Activated T-helper 1 cell treated with anti-CD3 and anti-CD28 coated beads, Interleukin-2, amount 50 U/mL, for 16 hours (primary cell): ENCODE measurements at places on chromosomes 7 and 10.

- no peak for DNase-seq
These were observed 107.5 kb downstream of the POU6F2 start for GRCh38 chr7:39085189-39085588.

DNA sequence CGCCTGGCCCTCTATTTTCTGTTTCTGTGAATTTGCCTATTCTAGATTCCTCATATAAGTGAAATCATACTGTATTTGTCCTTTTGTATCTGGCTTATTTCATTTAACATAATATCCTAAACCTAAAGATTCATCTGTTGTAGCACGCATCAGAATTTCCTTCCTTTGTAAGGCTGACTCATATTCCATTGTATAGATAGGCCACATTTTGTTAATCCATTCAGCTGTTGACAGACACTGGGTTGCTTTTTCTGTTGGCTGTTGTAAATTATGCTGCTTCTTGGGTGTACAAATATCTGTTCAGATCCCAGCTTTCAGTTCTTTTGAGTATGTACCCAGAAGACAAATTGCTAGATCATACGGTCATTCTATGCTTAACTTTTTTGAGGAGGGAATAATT lies 28.8 kb upstream of the CUL1 start:
- no peak for DNase-seq

DNA sequence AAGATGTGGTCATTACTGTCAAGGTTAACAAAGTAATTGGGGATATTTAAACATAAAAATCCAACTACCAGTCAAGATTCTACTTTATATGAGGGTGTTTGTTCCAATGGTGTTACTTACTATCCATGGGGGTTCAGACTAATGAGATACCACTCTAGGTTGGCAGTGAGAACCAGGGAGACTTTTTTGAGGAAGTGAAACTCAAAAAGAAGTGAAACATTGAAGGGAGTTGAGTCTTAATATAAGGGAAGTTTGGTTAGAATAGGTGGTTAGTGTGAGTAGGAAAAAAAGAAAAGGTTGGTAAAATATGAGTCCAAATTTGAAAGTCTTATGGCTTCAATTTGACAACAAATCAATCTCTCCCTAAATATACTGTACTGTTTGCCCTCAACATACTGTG lies 123.6 kb upstream of the ANK3 start:
- DNase-seq: no peak

DNA sequence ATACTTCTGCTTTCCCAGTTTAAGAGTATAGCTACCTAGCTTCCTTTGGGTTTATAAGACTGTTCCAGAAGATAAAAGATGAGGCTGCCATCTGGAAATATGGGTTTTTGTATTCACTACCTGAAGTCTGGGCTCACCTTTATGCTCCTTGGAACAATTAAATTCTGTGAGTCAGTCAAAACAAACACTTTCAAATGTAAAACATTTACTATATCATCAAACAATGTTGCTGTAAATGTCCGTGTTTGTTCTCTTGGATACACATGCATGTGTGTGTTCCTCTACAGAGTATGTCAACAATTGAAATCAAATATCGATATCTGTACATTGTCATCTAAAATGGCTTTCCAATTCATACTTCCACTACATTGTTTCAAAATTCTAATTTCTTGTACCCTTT lies 525.6 kb downstream of the MDFIC start:
- DNase-seq: no peak

- no peak for DNase-seq
These were observed 85.3 kb downstream of the PIP4K2A start for GRCh38 chr10:22629126-22629525.

- DNase-seq: no peak
These were observed 55.3 kb downstream of the KIF5B start for GRCh38 chr10:32000937-32001336.

DNA sequence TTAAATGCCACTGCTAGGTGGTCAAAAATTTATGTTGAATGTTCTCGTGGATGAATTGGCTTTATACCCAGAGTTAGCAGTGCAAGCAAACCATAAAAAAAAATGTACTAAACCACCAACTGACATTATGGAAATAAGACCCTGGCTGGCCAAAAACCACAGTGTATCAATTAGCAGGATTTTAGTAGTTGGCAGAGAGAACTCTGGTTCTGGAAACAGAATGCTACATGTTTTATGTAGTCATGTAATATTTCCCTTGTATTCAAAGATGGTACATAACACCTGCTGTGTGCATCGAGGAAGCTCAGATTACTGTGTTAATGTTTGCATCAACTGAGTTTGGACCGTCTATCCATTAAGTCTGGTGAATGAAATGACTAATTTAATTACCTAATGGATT lies 618.5 kb downstream of the CCSER2 start:
- no peak for DNase-seq

DNA sequence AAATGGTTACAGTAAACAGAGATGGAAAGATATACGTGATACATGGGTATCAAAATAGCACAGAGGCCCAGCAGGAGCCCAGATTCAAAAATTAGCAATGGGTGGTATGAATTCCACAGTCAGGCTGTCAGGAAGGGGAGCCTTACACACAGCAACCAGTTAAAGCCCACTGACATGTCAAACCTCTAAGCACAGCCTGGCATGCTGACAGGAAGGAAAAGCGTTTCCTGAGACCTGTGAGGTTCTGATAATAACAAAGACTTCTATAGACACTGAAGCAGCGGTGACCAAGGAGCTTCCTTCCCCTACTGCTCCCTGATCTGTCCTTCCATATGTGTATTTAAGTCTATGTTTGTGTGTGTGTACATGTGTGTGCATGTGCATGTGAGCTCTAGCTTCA lies 89.9 kb downstream of the PHYHIPL start:
- no peak for DNase-seq
